Thymus (tissue), 14 donors: ENCODE measurements at places on chromosomes 4 and X.

- no peaks in the 10 kb centered on the region for H3K36me3 ChIP-seq
- peak; percentile 21 for DNase-seq
- H3K27me3 ChIP-seq, result no peaks in the 10 kb centered on the region
- H3K27ac ChIP-seq, result no peak overlapping the region
- no peaks in the 10 kb centered on the region for H3K4me1 ChIP-seq
These were observed 197.6 kb upstream of the GYPA start for GRCh38 chr4:144338148-144338547.

- no peak overlapping the region for H3K4me3 ChIP-seq
- no peaks in the 10 kb centered on the region for H3K27me3 ChIP-seq
- H3K27ac ChIP-seq, result no peak overlapping the region
- no peaks in the 10 kb centered on the region for H3K36me3 ChIP-seq
These were observed 74.5 kb downstream of the DIPK2B start for GRCh38 chrX:45126158-45126557.

GRCh38 chrX:11282043-11282442 lies 11.2 kb upstream of the AMELX start:
- no peak for DNase-seq
- H3K36me3 ChIP-seq, result no peaks in the 10 kb centered on the region
- H3K27ac ChIP-seq, result no peak overlapping the region
- H3K27me3 ChIP-seq, result no peaks in the 10 kb centered on the region

DNA sequence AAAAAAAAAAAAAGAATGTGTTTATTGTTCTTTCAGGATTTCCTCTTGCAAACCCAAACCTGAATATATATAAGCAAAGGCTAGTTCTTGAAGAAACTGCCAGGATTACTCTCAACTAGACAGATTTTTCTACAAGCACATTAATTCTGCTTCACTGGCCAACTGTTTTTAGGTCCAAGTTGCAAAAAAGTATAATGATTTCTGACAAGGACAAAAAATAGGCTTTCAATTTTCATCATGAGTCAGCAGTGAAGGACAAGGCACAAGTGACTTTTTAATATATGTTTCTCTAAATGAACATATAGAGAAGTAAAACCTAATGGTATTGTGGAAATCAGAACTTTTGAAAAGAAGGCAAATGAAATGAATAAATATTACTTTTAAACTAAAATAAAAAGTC lies 73.7 kb downstream of the ELOVL6 start:
- H3K36me3 ChIP-seq, result no peaks in the 10 kb centered on the region
- no peaks in the 10 kb centered on the region for H3K27me3 ChIP-seq
- H3K4me3 ChIP-seq, result no peak overlapping the region
- H3K27ac ChIP-seq, result no peak overlapping the region

DNA sequence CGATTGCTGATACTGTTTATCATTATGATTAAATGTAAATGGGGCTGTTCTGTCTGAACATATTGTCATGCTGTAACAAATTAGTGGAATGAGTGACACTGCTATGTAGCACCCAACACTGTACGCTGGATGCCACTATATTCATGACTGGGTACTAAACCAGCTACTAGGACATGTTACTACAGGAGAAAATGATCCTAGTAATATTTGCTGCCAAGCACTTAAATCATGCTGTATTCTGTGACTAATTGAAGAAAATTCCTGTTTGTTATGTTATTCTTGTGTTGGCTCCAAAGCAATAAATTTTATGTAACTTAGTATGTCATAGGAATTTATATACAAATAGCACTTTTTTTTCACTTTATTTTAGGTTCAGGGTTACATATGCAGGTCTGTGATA lies 804.2 kb downstream of the CENPC start:
- H3K27ac ChIP-seq, result no peak overlapping the region
- DNase-seq, result no peak
- no peaks in the 10 kb centered on the region for H3K4me1 ChIP-seq
- no peaks in the 10 kb centered on the region for H3K36me3 ChIP-seq
- H3K4me3 ChIP-seq, result no peak overlapping the region

DNA sequence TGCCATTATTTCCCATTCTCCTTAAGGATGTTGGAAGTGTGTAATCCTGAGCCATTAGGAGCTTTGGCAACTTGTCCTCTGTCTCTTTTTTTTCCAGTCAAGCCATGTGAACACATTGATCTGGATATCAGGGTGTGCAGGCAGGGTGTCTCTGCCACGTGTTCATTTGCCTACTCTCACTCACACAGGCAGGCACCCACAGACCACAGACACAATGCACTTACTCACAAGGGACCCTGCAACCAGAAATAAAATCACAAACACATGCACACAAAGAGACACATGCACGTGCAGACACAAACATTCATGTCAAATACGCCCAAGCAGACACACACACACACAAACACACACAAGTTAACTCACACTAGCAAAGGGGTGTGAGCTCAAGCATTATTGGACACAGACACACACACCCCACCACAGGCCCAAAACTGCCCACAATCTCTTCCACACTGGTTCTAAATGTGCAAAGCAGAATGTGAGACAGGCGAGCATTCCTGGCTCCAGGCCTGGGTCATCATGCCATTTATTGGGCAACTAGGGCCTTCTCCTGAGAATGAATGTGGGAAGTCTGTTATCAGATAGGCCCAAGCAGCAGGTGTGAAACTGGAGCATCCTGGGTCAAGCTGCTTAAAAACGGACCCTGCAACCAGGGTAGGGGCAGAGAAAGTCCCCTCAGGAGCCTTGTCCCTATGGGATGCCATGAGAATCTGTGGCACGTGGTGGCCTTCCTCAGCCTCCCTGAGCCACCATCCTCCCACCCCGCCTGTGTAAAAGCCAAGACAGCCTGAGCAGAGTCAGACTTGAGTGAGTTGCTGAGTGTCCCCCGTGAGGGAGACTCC lies 63.4 kb downstream of the NBDY start:
- H3K4me1 ChIP-seq, result peaks cover 31% of the 10 kb centered on the region
- no peak overlapping the region for H3K27ac ChIP-seq
- no peak for DNase-seq
- H3K27me3 ChIP-seq, result no peaks in the 10 kb centered on the region
- H3K36me3 ChIP-seq, result no peaks in the 10 kb centered on the region

- no peak overlapping the region for H3K4me3 ChIP-seq
- no peaks in the 10 kb centered on the region for H3K4me1 ChIP-seq
- no peaks in the 10 kb centered on the region for H3K36me3 ChIP-seq
- DNase-seq, result no peak
- H3K27me3 ChIP-seq, result no peaks in the 10 kb centered on the region
These were observed 33.1 kb downstream of the LNX1 start for GRCh38 chr4:53558065-53558801.

DNA sequence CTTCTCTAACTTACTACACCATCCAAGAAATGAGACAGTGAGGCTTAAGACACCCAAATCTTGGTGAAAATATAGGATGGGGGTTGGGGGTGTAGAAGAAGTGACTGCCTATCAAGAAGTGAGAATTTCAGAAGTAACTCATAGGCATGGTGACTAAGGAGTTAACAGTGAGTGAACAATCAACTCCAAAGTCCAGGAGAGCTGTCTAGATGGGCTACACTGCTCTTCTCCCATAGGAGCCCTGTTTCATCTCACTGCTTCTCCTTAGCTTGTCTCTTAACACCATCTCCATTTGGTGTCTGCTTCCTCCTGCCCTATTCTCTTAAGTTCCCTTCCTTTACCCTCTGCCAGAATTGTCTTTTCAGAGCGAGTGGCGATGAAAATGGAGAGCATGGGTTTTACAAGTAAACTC lies 22.7 kb downstream of the FABP2 start:
- H3K27me3 ChIP-seq, result no peaks in the 10 kb centered on the region
- H3K36me3 ChIP-seq, result no peaks in the 10 kb centered on the region
- peak overlapping the region; percentile 90 for H3K4me3 ChIP-seq
- H3K27ac ChIP-seq, result peak overlapping the region; percentile 94
- H3K4me1 ChIP-seq, result peaks cover 5% of the 10 kb centered on the region

- DNase-seq, result no peak
- no peaks in the 10 kb centered on the region for H3K27me3 ChIP-seq
- peaks cover 8% of the 10 kb centered on the region for H3K4me1 ChIP-seq
- H3K36me3 ChIP-seq, result no peaks in the 10 kb centered on the region
- H3K4me3 ChIP-seq, result no peak overlapping the region
These were observed 88.3 kb upstream of the BMP2K start for GRCh38 chr4:78687818-78688217.

- no peak overlapping the region for H3K27ac ChIP-seq
- no peak for DNase-seq
- no peak overlapping the region for H3K4me3 ChIP-seq
- H3K4me1 ChIP-seq, result peaks cover 18% of the 10 kb centered on the region
These were observed 25.3 kb downstream of the FAM241A start for GRCh38 chr4:112170451-112170993.

GRCh38 chr4:95124906-95125504 lies 367.2 kb downstream of the BMPR1B start:
- DNase-seq, result no peak
- H3K4me3 ChIP-seq, result no peak overlapping the region
- H3K27me3 ChIP-seq, result no peaks in the 10 kb centered on the region
- no peak overlapping the region for H3K27ac ChIP-seq
- no peaks in the 10 kb centered on the region for H3K4me1 ChIP-seq

GRCh38 chrX:74578137-74578536 lies 36.3 kb downstream of the RLIM start:
- H3K27me3 ChIP-seq, result no peaks in the 10 kb centered on the region
- DNase-seq, result no peak
- H3K36me3 ChIP-seq, result no peaks in the 10 kb centered on the region
- no peak overlapping the region for H3K4me3 ChIP-seq
- H3K27ac ChIP-seq, result no peak overlapping the region

DNA sequence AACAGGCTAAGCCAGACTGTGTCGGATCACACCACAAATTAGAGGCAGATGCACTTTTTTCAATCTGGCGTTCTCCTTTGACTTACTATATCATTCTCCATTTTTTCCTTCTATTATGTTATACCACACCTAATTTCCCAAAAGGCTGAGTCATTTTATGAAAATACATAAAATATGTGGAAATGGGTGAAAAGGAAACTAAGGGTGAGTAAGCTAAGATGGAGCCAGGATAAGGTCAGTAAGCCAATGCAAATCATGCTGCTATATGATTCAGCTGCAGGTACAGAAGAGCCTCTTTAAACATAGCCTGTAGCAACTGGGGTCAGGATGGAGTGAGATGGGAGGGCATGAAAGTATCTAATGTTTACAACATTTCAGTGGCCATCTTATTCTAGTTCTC lies 94.0 kb upstream of the TEX13A start:
- H3K27ac ChIP-seq, result no peak overlapping the region
- H3K4me1 ChIP-seq, result no peaks in the 10 kb centered on the region
- H3K36me3 ChIP-seq, result no peaks in the 10 kb centered on the region
- no peak overlapping the region for H3K4me3 ChIP-seq
- no peak for DNase-seq

- no peak for DNase-seq
- no peaks in the 10 kb centered on the region for H3K27me3 ChIP-seq
- H3K27ac ChIP-seq, result no peak overlapping the region
- no peaks in the 10 kb centered on the region for H3K36me3 ChIP-seq
- no peak overlapping the region for H3K4me3 ChIP-seq
These were observed 108.1 kb downstream of the MID1 start for GRCh38 chrX:10512258-10512657.

GRCh38 chr4:47410271-47410670 lies 53.2 kb downstream of the COMMD8 start:
- no peak for DNase-seq
- no peaks in the 10 kb centered on the region for H3K4me1 ChIP-seq
- no peak overlapping the region for H3K4me3 ChIP-seq

DNA sequence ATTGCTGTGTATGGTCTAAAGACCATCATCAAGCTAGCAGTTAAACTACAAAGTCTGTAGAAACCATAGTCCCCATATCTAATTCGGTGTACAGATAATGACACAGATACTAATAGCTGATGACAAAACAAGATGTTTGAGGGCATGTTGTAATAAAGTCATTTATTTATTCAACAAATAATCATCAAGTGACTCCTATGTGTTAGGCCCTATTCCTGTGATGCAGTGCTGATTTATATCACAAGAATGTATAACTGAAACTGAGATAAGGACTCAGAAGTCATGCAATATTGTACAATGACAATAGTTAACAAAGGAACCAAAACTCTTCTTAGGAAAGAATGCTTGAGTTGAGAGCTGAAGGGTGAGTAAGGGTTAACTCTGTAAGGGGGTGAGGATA lies 315.0 kb upstream of the NR3C2 start:
- H3K4me1 ChIP-seq, result no peaks in the 10 kb centered on the region
- no peak overlapping the region for H3K4me3 ChIP-seq
- no peaks in the 10 kb centered on the region for H3K36me3 ChIP-seq
- H3K27ac ChIP-seq, result no peak overlapping the region

DNA sequence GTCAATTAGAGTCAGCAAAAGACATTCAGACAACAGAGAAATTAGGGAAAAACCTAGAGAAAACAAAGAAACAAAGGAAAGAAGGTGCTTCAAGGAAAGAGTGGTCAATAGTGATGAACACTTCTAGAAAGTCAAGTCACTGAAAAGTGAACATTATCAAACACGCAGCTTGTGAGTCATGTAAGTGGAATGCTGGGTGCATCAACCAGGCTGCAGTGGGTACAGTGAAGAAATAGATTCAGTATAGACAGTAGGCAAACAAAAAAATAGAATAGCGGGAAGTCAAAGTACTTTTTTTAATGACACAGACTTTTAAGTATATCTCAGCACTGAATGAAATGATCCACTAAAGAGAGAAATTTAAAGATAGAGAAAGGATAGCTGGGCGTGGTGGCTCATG lies 245.8 kb downstream of the ARHGAP24 start:
- no peak overlapping the region for H3K27ac ChIP-seq
- no peaks in the 10 kb centered on the region for H3K36me3 ChIP-seq
- H3K4me3 ChIP-seq, result no peak overlapping the region

- H3K27me3 ChIP-seq, result no peaks in the 10 kb centered on the region
- no peak overlapping the region for H3K27ac ChIP-seq
- H3K4me1 ChIP-seq, result no peaks in the 10 kb centered on the region
These were observed 68.4 kb downstream of the TAPT1 start for GRCh38 chr4:16157609-16158503.

- H3K36me3 ChIP-seq, result no peaks in the 10 kb centered on the region
- no peaks in the 10 kb centered on the region for H3K27me3 ChIP-seq
- H3K4me1 ChIP-seq, result no peaks in the 10 kb centered on the region
- DNase-seq, result peak; percentile 20
- no peak overlapping the region for H3K27ac ChIP-seq
These were observed 711 bp downstream of the PNMA6E start for GRCh38 chrX:153400146-153401132.
